ENCODE measurements at places on chromosomes 7 and 10.

GRCh38 chr7:117448655-117449054 is 21.4 kb upstream of the ASZ1 start:
- no peak for DNase-seq

DNA sequence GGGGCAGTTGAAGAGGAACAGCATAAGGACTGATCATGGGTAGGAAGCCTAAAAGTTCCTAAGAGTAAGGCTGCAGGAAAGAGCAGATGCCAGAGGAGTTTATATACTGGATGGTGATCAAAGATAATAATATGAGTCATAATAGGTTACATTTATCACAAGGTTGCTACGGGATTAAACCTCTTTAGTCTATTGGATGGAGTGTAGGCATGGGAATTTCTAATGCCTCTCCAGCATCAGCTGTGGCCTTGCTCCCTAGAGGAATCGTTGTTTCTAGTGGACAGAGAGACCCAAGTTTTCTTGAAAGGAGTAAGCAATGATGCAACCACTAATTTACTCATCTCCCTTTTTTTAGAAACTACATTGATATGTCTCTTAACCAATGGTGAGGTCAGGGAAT is 213.4 kb downstream of the GPR37 start:
- no peak for DNase-seq

DNA sequence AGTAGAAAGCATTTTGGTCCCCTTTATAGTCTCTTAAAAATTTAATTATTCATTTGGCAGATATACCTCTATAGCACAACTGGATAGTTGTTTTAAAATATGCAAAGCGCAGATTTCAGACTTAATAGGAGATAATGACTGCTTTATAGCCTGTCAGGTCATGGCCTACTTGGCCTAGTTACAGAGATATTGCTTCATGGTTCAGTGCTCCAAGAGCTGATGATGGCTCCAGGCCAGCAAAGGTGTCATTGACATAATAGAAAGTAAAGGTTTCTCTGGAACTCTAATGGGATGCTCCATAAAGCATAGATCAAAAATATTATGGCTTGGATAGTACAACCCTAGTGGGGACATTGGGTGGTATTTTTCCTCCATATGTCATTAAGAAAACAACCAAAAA is 285.7 kb downstream of the NXPH1 start:
- DNase-seq = no peak

GRCh38 chr7:90487808-90488207 is 18.4 kb downstream of the PTTG1IP2 start:
- DNase-seq = no peak

DNA sequence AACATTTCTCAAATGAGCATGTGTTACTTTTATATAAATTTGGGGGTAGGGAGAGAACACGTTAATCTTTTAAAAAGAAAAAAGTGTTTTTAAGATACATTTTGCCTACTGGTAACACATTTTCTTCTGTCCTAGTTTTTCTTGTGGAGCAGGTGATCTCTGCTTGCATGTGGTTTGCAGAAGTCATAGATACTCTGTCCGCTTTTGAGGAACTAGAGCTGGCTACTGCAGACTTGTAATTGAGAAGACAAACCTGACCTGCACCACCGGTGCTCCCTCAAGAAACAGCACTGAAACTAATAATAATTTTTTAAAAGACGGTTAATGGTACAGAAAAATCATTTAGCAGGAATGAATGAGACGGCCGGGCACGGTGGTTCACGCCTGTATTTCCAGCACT is 243.1 kb downstream of the KIAA1217 start:
- DNase-seq = no peak
